Stimulated activated CD4-positive, alpha-beta T cell treated with anti-CD3 and anti-CD28 coated beads, Interleukin-12 subunit alpha, Interleukin-12 subunit beta, amount 100 ng/mL, for 24 hours (primary cell): ENCODE measurements at places on chromosomes 7 and 10.

DNA sequence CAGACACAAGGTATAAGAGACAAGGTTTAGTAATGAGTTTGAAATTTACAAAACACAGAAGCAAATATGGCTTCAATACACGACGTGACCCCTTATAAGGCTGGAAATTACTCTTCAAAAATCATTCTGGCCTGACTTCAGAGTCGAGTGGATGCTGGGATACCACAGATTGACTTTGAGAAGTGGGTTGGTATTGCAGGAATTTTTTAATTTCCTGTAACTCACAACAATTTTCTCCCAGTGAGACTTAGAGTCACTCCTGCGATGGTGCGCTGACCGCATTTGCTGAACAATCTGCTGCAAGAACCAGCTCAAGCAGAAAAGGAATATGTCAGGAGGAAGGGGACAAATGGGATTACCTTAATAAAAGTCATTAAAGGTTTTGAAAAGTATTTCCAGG, 132.1 kb downstream of the EMX2 start:
- DNase-seq = no peak

DNA sequence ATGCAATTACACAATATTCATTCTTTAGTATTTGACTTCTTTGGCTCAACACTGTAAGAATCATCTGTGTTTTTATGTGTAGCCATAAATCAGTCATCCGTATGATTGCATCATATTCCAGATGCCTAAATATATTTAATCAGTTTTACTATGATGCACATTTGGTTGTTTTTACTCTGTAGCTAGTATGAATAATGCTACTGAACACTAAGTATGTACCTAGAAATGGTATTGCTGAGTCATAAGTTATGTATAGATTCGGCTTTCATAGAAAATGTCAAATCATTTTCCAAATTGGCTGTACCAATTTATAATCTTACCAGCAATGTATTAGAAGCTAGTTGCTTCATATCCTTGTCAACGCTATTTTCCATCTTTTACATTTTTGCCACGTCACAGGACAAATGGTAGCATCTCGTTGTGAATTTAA, 197.3 kb upstream of the PLXNA4 start:
- no peak for DNase-seq

- DNase-seq = no peak
Observed at GRCh38 chr10:60197206-60197605, 192.5 kb downstream of the ANK3 start.

DNA sequence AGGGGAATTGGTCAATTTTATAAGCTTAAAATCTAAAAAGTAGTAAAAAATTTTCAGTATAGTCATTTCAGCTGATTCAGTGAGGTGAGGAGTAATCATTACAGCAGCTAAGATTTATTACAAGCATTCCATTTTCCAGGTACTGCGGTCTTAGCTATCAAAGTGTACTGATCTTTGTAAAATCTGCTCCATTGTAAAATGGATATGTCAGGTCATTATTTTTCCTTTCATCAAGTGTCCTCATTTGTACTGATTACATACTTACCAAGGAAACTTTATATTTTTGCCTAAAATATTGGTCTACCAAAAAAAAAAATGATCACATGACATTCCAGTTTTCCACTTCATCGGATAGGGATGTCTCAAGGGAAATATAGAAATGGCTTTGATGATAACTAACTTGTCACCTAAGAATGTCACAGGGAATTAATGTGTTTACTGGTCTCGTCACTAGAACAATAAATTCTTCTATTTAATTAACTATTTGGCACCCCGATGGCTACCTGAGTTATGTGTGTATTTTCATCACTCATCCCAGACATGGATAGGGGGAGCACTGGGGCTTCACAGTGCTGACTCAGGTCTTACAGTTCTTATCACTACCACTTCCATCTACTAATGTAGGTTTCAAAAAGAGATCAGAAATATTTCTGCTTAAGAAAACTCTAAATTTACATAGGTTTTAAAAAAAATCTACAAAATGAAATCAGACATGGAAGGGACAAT, 948.4 kb downstream of the PCDH15 start:
- DNase-seq = no peak

DNA sequence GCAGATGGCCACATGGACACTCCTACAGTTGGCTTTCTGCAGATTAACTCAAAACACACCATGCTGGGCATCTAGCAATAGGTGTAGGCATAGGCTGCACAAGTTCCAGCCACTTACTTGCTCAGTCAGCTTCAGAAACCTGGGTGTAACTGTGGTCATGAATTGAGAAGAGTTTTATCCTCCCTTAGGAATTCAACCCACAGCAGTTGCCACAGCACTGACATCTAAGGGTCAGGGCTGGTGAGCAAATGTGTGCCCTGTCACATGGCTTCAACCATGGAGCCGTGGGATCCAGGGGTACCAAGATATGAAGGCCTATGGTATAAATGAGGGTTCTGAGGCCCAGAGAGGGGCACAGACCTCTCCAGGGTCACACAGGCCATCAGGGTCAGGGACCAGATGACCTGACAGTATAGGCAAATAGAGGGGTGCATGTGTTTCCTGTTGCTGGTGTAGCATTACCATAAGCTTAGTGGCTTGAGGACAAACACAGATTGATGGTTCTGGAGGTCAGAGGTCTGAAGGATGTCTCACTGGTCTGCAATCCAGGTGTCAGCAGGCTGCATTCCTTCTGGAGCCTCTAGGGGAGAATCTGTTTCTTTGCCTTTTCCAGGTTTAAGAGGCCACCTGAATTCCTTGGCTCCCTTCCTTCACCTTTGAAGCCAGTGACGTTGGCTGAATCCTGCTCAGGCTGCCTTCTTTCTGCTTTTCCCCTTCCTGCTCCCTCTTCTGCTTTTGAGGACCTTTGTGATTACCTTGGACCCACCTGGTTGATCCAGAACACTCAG, 24.1 kb downstream of the MINDY4 start:
- no peak for DNase-seq

- no peak for DNase-seq
Observed at GRCh38 chr7:35839860-35840854, 39.3 kb downstream of the SEPTIN7 start.

DNA sequence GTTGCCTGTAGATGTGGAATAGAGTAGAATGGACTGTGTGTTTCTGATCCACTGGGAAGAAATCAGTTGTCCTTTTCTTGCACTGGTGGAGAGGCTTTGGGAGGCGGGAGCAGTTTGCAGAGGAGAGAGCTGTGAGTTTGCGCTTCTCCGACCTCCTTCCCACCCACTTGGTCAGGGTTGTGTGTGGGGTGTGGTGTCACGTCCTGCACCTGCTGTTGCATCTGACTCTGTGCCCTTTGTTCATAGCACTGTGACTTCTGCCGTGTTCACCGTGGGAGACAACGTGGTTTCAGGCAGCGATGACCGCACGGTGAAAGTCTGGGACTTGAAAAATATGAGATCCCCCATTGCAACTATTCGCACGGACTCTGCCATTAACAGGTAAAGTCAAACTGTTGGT, 67.8 kb downstream of the WDR37 start:
- no peak for DNase-seq

GRCh38 chr10:18501198-18501597, 150.2 kb downstream of the NSUN6 start:
- DNase-seq = no peak

- DNase-seq = no peak
Observed at GRCh38 chr7:30790356-30790755, 19.1 kb downstream of the MINDY4 start.

DNA sequence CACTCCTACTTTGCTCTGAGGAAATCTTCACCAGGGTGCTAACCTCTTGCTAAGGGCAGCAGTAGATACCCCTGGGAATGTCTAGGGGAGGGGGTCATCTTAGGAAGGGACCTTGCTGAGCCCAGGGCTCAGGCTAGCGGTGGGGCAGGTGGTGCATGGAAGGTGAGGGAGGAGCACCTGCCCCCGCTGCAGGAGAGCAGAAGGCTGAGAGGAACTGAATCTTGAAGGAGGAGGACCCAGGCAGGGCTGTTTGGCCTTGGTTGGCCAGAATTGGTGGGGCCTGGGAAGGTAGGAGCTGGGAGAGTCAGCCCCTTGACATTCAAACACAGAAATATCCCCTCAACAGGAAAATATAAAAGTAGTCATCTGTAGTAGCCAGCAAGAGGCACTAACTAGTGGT, 7.0 kb downstream of the CALHM3 start:
- DNase-seq = no peak

DNA sequence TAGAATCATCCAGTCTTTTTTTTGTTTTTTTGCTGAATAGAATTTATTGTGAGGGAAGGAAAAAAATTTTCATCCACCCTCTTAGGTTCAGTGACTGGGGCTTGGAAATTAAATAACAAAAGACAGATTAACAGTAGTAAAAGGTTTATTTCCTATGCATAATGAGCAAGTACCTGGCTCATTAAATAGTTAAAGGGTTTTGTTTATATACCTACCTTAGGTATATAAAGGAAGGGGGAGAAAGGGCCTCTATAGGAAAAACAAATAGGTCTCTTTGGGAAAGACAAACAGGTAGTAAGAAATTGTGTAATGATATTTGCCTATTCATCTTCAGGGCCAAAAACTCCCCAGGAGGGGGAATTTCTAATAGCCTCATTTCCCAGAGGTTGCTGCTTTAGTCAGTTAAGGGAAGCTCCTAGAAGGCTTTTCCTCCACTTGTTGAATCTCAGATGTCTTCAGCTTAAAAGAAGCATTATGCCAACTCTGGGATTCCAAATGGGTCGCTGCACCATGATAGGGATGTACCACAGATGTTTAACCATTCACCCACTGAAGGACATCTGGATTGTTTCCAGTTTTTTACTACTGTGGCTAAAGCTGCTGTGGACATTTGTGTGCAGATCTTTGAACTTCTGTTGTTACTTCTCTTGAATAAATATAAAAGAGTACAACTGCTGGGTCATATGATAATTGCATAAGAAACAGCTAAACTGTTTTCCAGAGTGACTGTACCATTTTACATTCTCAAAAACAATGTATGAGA, 11.3 kb downstream of the ACADSB start:
- no peak for DNase-seq

DNA sequence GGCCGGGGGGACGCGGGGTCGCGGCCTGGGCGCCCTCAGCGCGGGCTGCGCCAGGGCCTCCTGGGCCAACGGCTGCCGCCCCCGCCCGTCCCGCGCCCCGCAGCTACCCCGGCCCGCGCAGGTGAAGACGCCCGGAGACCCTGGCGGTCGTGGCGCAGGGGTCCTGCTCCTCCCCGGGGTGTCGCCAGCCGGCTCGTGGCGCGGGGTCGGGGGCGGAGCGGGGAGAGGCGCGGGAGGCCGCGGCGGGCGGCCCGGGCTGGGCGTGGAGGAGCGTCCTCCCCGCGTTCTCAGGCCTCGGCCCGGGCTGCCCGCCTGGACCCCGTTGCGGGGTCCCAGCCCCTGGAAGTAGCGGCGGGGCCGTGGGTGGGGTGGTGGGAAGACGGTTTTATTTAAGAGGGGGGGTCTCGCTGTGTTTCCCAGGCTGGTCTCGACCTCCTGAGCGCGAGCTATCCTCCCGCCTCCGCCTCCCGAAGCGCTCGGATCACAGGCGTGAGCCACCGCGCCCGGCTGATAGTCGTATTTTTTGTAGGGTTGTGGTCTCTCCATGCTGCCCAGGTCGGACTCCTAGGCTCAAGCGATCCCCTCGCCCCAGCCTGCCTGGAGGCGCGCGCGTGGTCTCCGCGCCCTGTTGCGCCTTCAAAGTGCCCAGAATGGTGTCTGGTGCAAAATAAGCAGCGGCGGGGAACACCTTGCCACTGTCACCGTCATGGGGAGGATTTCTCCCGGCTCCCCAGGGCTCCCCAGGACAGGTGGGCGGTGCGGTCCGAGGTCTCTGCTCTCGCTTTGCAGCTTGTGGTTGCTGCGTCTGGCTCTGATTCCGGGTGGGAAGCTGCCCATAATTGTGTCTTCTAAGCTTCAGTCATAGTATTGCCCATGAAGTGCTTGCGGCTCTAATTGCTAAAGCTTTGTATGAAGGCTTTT, 15.3 kb upstream of the SUN1 start:
- no peak for DNase-seq

- DNase-seq = no peak
Observed at GRCh38 chr7:84248267-84248666, 53.7 kb upstream of the SEMA3A start.

GRCh38 chr10:84511709-84512285, 183.4 kb downstream of the CCSER2 start:
- no peak for DNase-seq

- DNase-seq = no peak
Observed at GRCh38 chr7:142566271-142566670, 183.0 kb upstream of the PRSS1 start.

GRCh38 chr7:110612680-110613079, 478.2 kb upstream of the LRRN3 start:
- no peak for DNase-seq

- no peak for DNase-seq
Observed at GRCh38 chr10:124212702-124213101, 119.3 kb upstream of the CHST15 start.

DNA sequence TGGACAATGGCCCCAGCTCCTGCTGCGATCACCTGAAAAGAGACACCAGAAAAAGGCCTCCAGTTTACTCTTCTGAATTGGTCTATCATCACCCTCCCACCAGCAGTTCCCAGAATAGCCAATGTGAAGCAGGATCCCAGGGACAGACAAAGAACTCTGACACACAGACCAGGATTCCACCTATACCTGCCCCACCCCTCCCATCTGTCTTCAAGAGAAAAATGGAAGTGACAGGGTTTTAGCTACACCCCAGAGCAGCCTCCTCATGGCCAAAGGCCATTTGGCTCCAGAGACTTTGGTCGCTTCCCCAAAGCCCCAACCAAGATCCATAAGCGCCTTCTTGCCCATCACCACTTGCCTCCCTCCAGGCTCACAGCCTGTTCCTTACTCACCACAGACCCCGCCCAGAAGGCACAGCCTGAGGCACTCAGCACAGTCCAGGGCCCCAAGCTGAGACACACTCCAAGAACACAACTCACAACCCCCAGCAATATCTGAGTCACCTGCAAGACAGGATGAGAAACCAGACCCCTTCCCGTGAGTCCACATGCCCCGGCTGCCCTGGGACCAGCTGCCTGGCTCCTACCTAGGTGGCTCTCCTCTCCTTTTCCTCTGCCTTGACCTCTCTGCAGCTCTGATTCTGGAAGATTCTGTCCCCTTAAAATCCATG, 6.5 kb downstream of the TMEM176B start:
- DNase-seq = no peak

DNA sequence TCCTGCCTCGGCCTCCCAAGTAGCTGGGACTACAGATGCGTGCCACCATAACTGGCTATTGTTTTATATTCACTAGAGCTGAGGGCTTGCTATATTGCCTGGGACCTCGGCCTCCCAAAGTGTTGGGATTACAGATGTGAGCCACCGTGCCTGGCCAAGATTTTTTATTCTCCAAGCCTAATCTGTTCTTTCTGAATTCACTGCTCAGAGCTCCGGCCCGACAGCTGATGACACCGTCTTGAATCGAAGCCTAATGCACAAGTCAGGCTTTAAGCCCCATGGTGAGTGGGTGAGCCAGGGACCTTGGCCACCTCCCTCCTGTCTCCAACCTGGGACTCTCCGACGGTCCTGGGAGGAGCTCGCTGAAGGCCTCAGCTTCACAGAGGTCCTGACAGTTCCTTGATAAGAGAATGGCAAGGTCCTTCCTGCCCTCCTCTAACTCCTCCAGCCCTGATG, 338.9 kb downstream of the WDR37 start:
- no peak for DNase-seq

DNA sequence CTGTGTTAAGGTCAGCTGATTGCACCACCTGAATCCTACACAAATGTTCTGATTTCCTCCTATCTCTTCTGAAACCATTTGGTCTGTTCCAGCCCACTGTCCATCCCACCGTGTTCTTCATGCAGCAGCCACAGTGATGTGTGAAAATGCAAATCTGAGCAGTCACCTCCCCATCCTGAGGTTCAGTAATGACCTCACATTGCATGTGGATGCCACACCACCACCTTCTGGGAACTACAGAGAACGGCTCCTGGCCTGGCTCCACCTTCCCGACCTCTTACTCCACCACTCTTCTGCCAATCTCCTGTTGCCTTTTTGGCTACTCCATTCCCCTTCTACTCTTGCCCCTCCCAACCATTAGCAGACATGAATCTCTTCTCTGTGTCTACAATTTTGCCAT, 244.4 kb downstream of the TNS3 start:
- DNase-seq = no peak
